Spleen (tissue), 13 donors: ENCODE measurements at places on chromosomes 5 and 9. TPM values are rescaled to one million over a fixed set of nuclear protein-coding genes. Genes with fewer than 3 reads are reported as not detected.

The PTTG1 gene
- 7.9 TPM for total RNA-seq

The ARHGEF28 gene
- total RNA-seq = 17.5 TPM

The EDIL3 gene
- total RNA-seq = 2.9 TPM

The PLCXD3 gene
- 0.23 TPM for total RNA-seq

The FOXD4L3 gene
- 0.50 TPM for total RNA-seq

The PCDH12 gene
- 50.4 TPM for total RNA-seq

The BARHL1 gene
- not detected for total RNA-seq

GRCh38 chr5:176201811-176202210 lies 36.4 kb upstream of the SIMC1 start:
- no peak for DNase-seq

- DNase-seq = no peak
These were observed 105.5 kb upstream of the TSLP start for GRCh38 chr5:110965773-110966581.

- no peak for DNase-seq
These were observed 19.5 kb upstream of the ASPN start for GRCh38 chr9:92501671-92502393.

DNA sequence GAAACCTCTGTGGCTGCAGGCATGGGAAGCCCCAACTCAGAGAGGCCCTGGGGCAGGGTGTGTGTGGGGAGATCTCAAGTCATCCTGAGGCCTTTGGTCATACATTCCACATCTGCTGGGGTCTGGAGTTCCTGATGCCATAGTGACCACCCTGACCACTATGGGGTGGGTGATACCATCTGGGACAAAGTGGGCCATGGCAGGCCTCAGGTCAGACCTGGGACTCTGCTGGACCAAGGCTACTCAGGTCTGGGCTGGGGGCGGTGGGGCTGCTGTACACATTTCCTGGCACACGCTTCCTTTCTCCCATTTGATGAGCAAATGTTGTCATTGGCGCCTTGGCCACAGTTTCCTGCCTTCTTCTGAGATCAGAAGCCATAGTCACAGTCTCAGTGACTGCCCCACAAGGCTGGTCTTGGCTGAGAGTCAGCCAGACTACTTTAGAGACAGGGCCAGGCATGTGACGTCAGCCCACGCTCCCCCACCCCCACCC lies 15.1 kb upstream of the ACSL6 start:
- DNase-seq = peak; percentile 77

DNA sequence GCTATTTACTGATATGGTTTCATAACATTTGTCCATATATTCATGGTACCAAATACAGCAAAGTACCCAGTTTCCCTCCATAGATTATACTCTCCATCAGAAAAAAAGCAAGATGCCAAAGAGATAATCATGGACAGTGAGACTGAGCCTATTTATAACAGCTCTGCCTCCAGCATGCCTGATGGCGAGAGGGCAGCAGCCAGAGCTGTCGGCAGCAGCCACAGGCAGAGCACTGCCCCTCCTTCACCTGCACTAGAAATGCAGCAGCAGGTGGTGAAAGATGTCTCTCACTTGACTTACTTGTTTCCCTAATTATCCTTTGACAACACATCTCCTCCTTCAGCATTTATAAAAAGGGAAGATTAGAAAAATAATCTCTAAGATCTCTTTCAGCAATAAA lies 32.4 kb downstream of the CTNNAL1 start:
- no peak for DNase-seq

GRCh38 chr5:132621699-132622098 lies 36.3 kb upstream of the IL13 start:
- DNase-seq = no peak

DNA sequence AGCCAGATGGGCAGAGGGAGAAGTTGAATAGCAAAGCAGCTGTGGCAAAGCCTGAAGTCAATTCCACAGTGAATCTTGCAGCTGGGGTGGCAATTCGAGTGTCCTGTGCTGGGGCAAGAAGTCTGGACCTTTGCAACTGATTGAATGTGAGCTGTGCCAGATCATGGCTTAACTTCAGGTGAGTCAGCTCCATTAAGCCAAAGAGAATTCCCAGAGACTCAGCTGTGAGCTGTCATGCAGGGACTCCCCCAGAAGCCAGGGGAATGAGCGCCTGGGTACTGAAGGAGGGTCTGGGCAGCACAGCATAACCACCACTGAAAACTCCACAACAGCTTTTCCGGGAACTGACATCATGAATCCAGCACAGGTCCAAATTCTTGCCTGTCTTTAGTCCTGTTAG lies 153.5 kb upstream of the TRPC7 start:
- DNase-seq = no peak

- DNase-seq = no peak
These were observed 194 bp upstream of the RXFP3 start for GRCh38 chr5:33936004-33936380.

DNA sequence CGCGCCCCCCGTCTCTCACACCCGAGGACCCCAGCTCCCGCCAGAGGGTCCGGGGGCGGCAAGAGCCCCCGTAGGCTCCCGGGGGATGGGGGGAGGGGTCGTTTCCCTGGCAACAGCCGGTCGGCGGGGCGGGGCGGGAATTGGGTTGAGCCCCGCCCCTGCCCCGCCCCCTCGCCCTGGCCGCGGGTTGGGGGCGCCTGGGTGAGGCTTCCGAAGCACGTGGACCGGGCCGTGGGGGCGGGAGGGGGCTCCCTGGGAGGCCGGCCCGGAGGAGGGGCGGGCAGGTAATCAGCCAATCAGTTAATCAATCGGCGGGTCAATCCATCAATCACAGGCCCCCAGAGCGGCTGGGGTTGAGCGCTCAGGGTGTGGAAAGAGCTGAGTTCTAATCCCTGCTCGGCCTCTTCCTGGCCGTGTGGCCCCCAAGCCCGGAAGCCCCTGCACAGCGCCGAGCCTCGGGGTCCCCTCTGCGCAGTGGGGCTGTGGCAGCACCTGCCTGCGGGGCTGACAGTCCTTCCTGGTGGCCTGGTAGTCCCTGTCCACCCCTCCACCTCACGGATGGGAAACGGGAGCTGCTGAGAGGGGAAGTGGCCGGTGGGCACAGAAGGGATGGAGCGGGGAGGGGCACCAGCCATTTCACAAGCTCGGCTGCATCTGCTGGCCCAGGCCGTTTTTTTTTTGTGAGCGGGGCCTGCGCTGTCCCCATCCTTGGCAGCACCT lies 174.2 kb upstream of the IER5L start:
- no peak for DNase-seq
